ENCODE measurements at places on chromosomes 16 and 17. TPM values are rescaled to one million over a fixed set of nuclear protein-coding genes. Genes with fewer than 3 reads are reported as not detected.
A peak's percentile ranks its signal among the peaks of the same experiment; 100 is the strongest.

DNA sequence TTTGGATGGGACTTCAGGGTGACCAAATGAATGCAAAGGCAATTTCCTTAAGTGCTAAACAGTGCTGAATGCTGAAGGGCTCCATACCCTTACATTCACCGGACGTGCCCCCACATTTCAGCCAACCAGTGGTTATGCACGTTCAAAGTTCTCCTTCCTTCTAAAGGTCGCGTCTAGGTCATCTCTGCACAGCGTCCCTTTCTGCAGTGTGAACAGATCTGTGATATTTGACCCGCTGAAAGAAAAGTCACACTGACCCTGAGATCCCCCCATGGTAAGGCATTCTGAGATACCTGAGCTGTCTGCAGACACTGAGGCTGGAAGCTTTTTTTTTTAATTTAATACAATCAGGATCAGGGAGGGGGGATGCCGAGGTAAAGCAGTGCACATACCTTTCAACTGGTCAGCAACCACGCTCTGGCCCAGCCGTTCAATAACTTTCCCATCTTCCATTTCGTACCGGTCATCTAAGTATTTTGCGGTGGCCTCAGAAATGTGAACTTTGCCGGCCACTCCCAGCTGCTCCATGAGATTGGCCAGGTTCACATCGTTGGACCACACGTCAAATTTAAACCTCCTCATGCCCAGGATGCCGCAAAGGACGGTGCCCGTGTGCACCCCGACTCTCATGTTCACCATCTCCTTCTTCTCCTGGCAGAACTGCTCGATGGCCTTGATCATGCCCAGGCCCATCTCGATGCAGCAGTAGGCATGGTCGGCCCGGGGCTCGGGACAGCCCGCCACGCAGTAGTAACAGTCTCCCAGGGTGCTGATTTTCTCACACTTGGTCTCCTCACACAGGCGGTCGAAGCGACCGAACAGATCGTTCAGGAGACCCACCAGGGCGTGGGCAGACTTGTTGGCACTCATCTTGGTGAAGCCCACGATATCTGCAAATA lies 2.6 kb downstream of the ADCY9 start:
- no peaks in the 10 kb centered on the region for H3K4me1 ChIP-seq
- H3K27me3 ChIP-seq = no peaks in the 10 kb centered on the region
- H3K27ac ChIP-seq = peak overlapping the region; percentile 12
- H3K4me3 ChIP-seq = peak overlapping the region; percentile 10

GRCh38 chr17:77214743-77215142 lies 74.0 kb downstream of the SEC14L1 start:
- H3K27me3 ChIP-seq = no peaks in the 10 kb centered on the region
- H3K36me3 ChIP-seq = peaks cover 22% of the 10 kb centered on the region
- no peaks in the 10 kb centered on the region for H3K4me1 ChIP-seq
- no peak for DNase-seq
- H3K4me3 ChIP-seq = no peak overlapping the region
- no peak overlapping the region for H3K27ac ChIP-seq

- H3K27me3 ChIP-seq = no peaks in the 10 kb centered on the region
- no peaks in the 10 kb centered on the region for H3K36me3 ChIP-seq
- DNase-seq = peak; percentile 74
- no peak overlapping the region for H3K4me3 ChIP-seq
- no peak overlapping the region for H3K27ac ChIP-seq
Measured at GRCh38 chr17:12979246-12979645, 38.6 kb downstream of the ELAC2 start.

DNA sequence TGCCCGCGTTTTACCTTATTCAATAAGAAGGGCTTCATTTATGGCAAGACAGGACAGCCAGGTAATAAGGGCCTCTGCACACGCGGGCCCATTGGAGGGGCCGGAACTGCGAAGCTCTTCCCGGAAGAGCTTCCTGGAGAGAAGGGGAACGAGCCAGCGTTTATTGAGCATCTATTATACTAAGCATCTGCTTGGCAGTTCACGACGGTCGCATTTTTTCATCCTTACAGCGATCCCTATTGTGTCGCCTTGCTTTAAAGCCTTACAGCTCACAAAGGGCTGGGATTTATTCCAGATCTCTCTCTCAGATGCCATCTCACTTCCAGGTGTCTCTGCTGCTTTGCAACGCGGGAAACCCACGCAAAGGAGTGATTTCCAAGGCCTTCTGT lies 546 bp downstream of the ZPBP2 start:
- no peaks in the 10 kb centered on the region for H3K36me3 ChIP-seq
- H3K4me3 ChIP-seq = no peak overlapping the region
- DNase-seq = no peak
- no peaks in the 10 kb centered on the region for H3K4me1 ChIP-seq
- H3K27ac ChIP-seq = no peak overlapping the region
- no peaks in the 10 kb centered on the region for H3K27me3 ChIP-seq

GRCh38 chr17:80762076-80762475 lies 217.4 kb downstream of the RPTOR start:
- no peak overlapping the region for H3K27ac ChIP-seq
- no peak for DNase-seq
- H3K27me3 ChIP-seq = no peaks in the 10 kb centered on the region

DNA sequence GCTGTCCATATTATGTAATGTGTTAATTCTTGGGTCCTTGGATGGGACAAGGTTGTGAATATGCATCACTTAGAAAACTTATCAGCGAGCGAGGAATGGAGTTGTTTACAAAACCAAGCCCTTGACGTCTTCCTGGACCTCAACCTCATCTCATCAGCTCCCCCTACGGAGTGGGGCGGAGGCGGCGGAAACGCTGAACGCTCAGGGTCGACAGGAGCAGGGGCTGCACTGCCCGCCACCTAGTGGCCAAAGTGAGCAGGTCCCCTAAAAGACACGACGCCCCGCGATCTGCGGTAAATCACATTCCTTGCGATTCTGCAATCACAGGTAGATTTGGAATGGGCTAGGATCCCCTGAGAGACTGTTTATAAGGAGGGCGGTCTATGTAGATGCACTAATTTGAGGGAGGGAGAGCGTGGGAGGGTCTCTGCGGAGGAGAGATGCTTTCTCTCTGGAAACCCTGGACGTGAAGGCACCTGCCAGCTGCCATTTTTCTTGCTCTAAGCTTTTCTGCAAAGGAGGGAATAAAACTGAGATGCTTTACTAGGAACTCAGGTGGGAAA lies 5.4 kb upstream of the ICAM2 start:
- peaks cover 4% of the 10 kb centered on the region for H3K4me1 ChIP-seq
- DNase-seq = peak; percentile 69
- H3K36me3 ChIP-seq = no peaks in the 10 kb centered on the region
- no peak overlapping the region for H3K4me3 ChIP-seq

Gene KRTAP4-3
- total RNA-seq = not detected

DNA sequence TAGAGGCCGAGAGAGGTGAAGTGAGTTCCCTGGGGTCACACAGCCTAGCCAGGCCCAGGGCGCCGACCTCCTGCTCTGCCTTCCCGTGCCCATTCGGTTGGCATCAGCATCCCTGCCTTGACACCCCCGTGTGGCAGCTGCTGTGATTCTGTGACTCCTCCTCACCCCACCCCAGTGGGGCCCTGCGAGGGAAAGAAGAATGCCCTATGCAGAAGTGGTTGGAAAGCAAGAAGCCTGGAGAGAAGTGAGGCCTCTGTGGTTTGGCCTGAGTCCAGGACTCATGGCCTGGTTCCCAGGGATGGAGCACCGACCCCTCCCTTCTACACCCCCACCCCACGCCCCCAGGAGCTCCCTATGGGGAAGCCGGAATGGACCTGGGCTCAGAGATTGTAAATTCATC lies 296.2 kb downstream of the SEC14L1 start:
- H3K36me3 ChIP-seq = no peaks in the 10 kb centered on the region
- H3K27ac ChIP-seq = no peak overlapping the region
- H3K4me1 ChIP-seq = peaks cover 36% of the 10 kb centered on the region
- no peaks in the 10 kb centered on the region for H3K27me3 ChIP-seq
- DNase-seq = no peak

DNA sequence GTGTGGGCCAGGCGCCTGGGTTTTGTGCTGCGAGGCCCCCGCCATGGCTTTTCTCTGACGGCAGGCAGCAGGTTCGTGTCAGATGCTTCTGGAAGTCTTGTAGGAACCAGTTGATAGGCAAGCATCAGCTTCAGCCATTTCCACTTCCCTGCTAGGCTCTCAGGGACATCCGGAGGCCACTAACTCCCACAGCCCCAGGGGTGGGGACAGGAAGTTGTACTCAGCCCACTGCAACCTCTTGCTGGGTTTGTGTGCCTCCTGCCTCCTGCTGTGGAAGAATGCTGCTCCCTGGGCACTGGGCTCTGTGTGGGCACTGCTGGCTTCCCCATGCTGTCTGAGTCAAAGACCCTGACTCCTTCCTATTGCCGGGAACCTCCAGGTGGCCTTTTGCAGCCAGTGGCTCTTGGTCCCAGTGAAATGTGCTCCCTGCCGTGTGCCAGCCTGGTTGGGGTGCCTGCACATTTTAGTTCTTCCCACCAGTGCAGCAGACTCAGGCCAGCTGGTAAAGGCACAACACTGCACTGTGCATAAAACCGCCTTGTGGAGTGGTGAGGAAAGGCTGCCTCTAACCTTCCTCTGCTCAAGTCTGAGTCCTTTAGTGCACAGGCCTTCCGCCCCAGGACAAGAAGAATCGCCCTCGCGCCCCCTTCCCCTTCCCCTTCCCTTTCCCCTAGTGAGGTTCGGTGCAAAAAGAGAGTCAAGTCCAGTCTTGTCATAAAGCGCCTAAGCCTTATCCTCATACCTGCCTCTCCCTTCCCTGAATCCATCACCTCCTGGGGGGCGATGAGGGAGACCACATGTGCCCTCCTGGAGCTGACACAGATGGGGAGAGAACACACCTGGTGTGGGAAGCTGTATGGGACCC lies 16.6 kb downstream of the LDHD start:
- H3K4me3 ChIP-seq = no peak overlapping the region
- peak; percentile 34 for DNase-seq
- no peaks in the 10 kb centered on the region for H3K4me1 ChIP-seq
- H3K27ac ChIP-seq = no peak overlapping the region
- H3K27me3 ChIP-seq = no peaks in the 10 kb centered on the region
- H3K36me3 ChIP-seq = no peaks in the 10 kb centered on the region

Gene PYY
- total RNA-seq = not detected

DNA sequence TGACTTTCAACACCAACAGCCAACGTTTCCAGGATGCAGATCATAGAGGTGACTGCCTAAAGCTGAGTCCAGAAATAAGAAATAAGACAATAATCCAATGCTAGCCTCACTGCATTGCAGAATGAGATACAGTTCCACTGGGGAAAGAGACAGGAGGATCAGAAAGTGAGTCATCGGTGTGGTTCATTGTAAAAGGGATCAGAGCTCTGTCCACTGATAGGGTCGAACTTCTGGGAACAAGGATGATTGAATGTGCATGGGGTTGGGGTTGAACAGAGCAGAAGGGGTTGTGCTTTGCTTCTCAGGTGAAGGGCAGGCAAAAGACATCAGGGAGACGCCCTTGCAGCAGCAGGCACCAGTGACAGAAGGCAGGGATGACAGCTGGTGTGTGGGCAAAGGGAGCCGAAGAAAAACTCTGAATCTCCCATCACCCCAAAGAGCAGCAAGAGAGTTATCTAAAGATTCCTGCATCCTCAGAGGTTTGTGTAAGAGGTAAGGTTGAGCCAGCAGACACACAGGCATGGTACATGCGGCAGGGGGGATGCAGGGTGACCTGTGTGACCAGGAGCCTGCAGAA lies 16.4 kb downstream of the CLEC10A start:
- H3K4me3 ChIP-seq = no peak overlapping the region
- DNase-seq = no peak
- no peaks in the 10 kb centered on the region for H3K36me3 ChIP-seq
- no peak overlapping the region for H3K27ac ChIP-seq

- no peaks in the 10 kb centered on the region for H3K27me3 ChIP-seq
- H3K4me3 ChIP-seq = no peak overlapping the region
- no peak overlapping the region for H3K27ac ChIP-seq
- DNase-seq = no peak
- no peaks in the 10 kb centered on the region for H3K4me1 ChIP-seq
- no peaks in the 10 kb centered on the region for H3K36me3 ChIP-seq
Measured at GRCh38 chr17:37768438-37768837, 23.6 kb upstream of the HNF1B start.

Gene SDF2
- total RNA-seq = 31.8 TPM

GRCh38 chr17:19979917-19980770 lies 2.5 kb upstream of the AKAP10 start:
- no peaks in the 10 kb centered on the region for H3K4me1 ChIP-seq
- no peak overlapping the region for H3K27ac ChIP-seq

Gene MT1H
- 139 TPM for total RNA-seq

GRCh38 chr17:79739148-79740062 lies 8.7 kb downstream of the ENPP7 start:
- DNase-seq = no peak
- no peak overlapping the region for H3K27ac ChIP-seq
- no peak overlapping the region for H3K4me3 ChIP-seq
- no peaks in the 10 kb centered on the region for H3K27me3 ChIP-seq
- no peaks in the 10 kb centered on the region for H3K36me3 ChIP-seq

GRCh38 chr17:66040402-66040801 lies 151.5 kb downstream of the CEP112 start:
- H3K4me1 ChIP-seq = no peaks in the 10 kb centered on the region
- no peak overlapping the region for H3K27ac ChIP-seq
- no peak overlapping the region for H3K4me3 ChIP-seq
- no peaks in the 10 kb centered on the region for H3K36me3 ChIP-seq

DNA sequence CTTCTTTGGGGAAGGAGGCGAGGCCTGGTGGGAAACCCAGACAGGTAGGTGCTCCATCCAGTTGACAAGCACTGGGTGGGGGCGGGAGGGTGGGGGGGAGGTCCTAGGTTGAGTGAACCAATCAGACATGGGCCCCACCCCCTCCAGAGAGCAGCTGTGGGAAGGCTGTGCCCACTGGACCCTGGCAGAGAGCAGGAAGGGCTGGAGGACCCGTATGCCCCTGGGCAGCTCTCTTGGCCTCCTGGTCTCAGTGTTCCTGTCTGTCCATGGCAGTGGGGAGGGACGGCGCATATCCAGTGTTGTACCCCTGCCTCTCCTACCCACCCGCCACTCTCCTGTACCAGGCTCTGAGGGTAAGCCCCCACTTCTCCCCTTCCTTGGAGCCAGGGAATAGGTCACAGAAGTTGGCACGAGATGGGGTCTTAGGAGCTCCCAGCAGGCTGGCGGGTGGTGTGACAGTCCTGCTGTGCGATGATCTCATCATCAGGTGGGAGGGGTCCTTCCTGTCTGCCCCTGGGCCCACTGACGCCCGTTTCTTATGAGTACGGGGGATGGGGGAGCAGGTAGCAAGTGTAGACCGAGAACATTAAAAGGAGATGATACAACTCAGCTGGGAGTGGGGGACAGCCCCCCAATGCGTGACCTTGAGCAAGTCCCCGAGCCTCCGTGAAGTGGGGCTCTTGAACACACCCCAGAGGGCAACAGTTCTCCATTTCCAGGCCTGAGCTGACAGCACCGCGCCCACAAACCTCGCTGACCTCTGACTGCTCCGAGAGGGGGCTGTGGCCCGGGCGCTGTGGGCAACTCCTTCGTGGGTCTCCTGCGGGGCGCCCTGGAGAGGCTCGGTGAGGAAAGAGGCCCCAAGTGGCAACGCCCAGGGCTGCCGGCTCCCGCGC lies 1.2 kb upstream of the ZFPM1 start:
- H3K27ac ChIP-seq = no peak overlapping the region
- H3K4me3 ChIP-seq = no peak overlapping the region
- no peak for DNase-seq
- no peaks in the 10 kb centered on the region for H3K4me1 ChIP-seq
- no peaks in the 10 kb centered on the region for H3K36me3 ChIP-seq
